ENCODE measurements at places on chromosomes 16 and 17.

DNA sequence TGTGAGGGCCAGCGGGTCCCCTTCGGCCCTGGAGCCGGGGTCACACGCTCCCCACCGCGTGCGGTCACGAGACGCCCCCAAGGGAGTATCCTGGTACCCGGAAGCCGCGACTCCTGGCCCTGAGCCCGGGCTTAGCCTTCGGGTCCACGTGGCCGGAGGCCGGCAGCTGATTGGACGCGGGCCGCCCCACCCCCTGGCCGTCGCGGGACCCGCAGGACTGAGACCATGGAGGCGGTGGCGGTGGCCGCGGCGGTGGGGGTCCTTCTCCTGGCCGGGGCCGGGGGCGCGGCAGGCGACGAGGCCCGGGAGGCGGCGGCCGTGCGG, at the start of gene NAGLU:
NAGLU (plus strand) TSS at position 194 of the 324 bp plus-strand sequence; CDS start at position 226, 32 bp downstream.
- DNase-seq = peak; percentile 41

DNA sequence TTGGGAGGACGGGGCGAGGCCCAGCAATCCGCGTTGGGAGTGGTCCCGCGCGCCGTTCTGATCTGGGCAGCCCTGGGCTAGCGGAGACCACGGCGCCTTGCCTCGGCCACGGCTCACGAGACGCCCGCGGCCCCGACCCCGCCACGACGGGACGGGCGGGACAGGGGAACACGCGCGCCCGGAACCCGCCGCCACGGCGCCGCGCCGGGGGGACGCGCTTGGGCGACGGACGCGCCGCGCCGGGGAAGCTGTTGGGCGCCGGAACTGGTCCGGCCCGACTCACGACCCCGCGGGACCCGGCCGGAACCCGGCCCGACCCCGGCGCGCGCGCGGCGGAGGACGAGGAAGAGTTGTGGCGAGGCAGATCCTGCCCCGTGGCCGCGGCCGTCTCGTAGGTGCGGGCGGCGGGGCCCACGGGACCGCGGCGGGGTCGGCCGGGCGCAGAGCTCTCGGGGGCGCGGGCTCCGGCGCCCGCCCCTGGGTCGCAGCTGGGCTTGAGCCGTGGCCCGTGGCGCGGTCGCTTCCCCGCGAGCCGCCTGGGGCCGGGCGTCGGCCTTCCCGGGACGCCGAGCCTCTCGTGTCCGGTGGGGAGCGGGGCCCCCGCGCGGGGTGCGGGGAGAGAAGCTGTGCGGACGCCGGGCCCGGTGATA, at the start of gene ACSF3:
ACSF3 (plus strand) TSS at position 251 of the 650 bp plus-strand sequence. CDS start 6,830 bp downstream, outside the sequence.
- no peak for DNase-seq

- DNase-seq = no peak
Observed at GRCh38 chr16:12160249-12160648, 183.7 kb downstream of the SNX29 start.

DNA sequence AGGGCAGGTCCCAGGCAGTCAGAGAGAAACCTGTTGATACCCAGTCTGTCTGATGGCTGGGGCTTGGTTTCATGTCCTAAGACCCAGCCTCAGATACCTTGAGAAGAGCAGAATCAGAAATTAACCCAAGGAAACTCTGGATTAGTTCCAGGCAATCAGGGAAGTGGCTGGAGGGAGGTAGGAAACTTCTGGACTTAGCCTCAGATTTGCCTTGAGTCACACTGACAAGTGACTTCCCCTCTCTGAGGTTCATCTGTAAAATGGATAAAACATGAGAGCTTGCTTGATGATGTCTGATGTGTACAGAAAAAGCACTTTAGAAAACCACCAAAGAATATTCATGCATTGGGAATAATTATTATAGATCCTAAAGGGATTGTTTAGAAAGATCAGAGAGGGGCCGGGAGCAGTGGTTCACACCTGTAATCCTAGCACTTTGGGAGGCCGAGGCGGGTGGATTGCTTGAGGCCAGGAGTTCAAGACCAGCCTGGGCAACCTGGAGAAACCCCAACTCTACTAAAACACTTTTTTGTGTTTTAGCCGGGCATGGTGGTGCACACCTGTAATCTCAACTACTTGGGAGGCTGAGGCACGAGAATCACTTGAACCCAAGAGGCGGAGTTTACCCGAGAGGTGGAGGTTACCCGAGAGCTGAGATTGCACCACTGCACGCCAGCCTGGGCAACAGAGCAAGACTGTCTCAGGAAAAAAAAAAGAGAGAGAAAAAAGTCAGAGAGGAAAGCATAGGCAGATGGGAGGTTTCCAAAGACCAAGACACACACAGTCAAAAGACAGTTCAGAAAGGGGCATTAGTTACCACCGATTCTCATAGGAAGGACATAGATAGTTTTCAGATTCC, 3.8 kb downstream of the CIITA start:
- no peak for DNase-seq

DNA sequence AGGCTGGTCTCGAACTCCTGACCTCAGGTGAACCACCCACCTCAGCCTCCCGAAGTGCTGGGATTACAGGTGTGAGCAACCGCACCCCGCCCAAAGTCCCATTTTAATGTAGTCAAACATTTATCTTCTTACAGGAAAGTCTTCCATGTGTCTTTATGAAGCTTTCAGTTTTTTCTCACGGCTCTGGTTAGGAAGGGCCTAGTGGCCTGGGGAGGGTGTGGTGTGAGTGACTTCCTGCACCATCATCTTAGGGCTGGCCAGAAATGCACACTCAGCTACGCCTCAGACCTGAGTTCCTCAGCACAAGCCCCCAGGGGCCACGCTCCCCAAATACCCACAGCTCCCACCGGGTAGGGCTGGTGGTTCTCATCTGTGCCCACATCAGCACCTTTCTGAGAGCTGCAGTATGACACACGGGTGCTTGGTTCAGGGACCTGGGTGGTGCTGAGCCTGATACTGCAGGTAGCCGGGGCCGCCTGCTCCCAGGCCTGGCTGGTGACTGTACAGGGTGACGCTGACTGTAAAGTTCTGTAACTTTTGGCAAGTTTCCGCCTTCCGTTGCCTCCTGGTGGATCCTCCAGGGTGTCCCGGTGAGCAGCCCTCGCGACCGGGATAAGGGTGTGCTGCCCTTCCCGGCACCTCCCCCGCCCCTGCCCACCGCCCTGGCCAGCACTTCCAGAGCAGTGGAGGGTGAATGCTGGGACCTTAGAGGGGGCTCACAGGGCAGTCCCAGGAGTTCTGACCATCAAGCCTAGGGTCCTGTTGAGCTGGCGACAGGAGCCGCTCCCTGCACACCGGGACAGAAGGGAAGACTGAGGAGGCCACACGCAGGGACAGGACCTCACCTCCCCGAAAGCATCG, 52.5 kb downstream of the ZNF778 start:
- no peak for DNase-seq

DNA sequence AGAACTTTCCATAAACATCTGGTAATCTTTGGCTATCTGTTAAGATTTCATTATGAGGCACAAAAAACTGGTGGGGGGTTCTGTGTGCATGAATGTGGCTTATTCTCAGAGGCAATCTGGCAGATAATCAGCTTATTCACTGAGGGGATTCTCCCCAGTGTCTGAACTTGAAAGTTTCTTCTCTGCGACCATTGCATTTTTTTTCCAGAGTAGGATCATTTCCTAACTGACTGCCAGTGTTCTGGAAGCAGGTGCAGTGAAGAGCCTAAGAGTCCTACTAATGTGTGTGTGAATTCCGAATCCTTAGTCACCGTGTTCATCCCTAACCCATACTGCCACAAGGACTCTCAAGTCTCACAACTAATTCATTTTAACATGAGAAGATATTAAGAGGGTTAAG, 64.9 kb upstream of the LRRC37A3 start:
- no peak for DNase-seq

GRCh38 chr16:81718637-81719036, 60.5 kb upstream of the PLCG2 start:
- DNase-seq = no peak
